Pulmonary artery endothelial cell (primary cell): ENCODE measurements at places on chromosomes 12 and 14. TPM values are rescaled to one million over a fixed set of nuclear protein-coding genes. Genes with fewer than 3 reads are reported as not detected.

Gene VCPKMT
- 3.7 and 5.4 TPM in 2 replicates for total RNA-seq

Gene ANO2
- total RNA-seq: 9.4 and 12.7 TPM in 2 replicates

Gene TEAD4
- 26.2 and 29.1 TPM in 2 replicates for total RNA-seq

Gene SERPINA4
- total RNA-seq: not detected in 2 replicates

Gene SPX
- 0.07 TPM in 1 of 2 replicates, not detected in the other for total RNA-seq

Gene GXYLT1
- 21.0 and 31.0 TPM in 2 replicates for total RNA-seq

Gene ARPC3
- total RNA-seq: 232 and 246 TPM in 2 replicates

Gene KRT79
- not detected in 2 replicates for total RNA-seq

Gene FAM181A
- not detected in 2 replicates for total RNA-seq

Gene INSM2
- not detected in 2 replicates for total RNA-seq

Gene KRT82
- not detected in 2 replicates for total RNA-seq

Gene KRT77
- not detected in 2 replicates for total RNA-seq

Gene AQP6
- total RNA-seq: 0.04 TPM in 1 of 2 replicates, not detected in the other

Gene KLRF1
- total RNA-seq: 0.07 and 0.11 TPM in 2 replicates

Gene RERGL
- not detected in 2 replicates for total RNA-seq

Gene TESPA1
- not detected in 2 replicates for total RNA-seq

Gene SLC6A12
- not detected in 2 replicates for total RNA-seq

Gene IL22
- not detected in 2 replicates for total RNA-seq

Gene RNU4-1
- under 0.01 TPM in 1 of 2 replicates, not detected in the other for total RNA-seq

Gene DAO
- total RNA-seq: not detected in 2 replicates

Gene ADCY4
- 36.3 and 41.8 TPM in 2 replicates for total RNA-seq

Gene CCDC198
- not detected in 2 replicates for total RNA-seq

Gene DACT1
- total RNA-seq: 0.35 and 0.40 TPM in 2 replicates

Gene C14orf180
- not detected in 2 replicates for total RNA-seq

Gene CPNE6
- total RNA-seq: not detected in 2 replicates

Gene GLIPR1L2
- total RNA-seq: 0.13 and 0.14 TPM in 2 replicates

Gene CLEC7A
- 0.07 TPM in 2 replicates for total RNA-seq

Gene RNFT2
- total RNA-seq: 2.6 and 2.7 TPM in 2 replicates

Gene KCNC2
- not detected in 2 replicates for total RNA-seq

Gene TPPP2
- total RNA-seq: not detected in 2 replicates

Gene LACRT
- total RNA-seq: not detected in 2 replicates

Gene GLIPR1
- 79.3 and 96.8 TPM in 2 replicates for total RNA-seq

Gene CD163L1
- 1.3 and 2.0 TPM in 2 replicates for total RNA-seq

Gene KIF26A
- 5.0 and 13.4 TPM in 2 replicates for total RNA-seq

Gene PGF
- total RNA-seq: 209 and 564 TPM in 2 replicates

Gene SPIC
- not detected in 2 replicates for total RNA-seq

Gene ARHGEF40
- total RNA-seq: 4.1 and 6.2 TPM in 2 replicates

Gene AMDHD1
- total RNA-seq: under 0.01 and 0.07 TPM in 2 replicates

Gene OVCH1
- total RNA-seq: 0.21 TPM in 1 of 2 replicates, not detected in the other

Gene AREL1
- 32.2 and 34.4 TPM in 2 replicates for total RNA-seq

Gene C3AR1
- total RNA-seq: 0.26 and 0.28 TPM in 2 replicates

Gene ANG
- total RNA-seq: 4.2 and 6.9 TPM in 2 replicates

Gene KLHDC1
- total RNA-seq: 1.2 and 2.0 TPM in 2 replicates

Gene PKP2
- total RNA-seq: 2.4 and 13.8 TPM in 2 replicates

Gene ITGA5
- 848 and 1,153 TPM in 2 replicates for total RNA-seq

Gene ESRRB
- not detected in 2 replicates for total RNA-seq

Gene DHRS2
- 0.07 and 0.21 TPM in 2 replicates for total RNA-seq

Gene PLA2G1B
- not detected in 2 replicates for total RNA-seq

Gene NUP37
- total RNA-seq: 40.4 and 54.8 TPM in 2 replicates

Gene PDE3A
- total RNA-seq: 48.4 and 51.1 TPM in 2 replicates

Gene BICD1
- 8.2 and 13.9 TPM in 2 replicates for total RNA-seq

Gene TAS2R7
- total RNA-seq: not detected in 2 replicates

Gene C12orf54
- total RNA-seq: not detected in 2 replicates

Gene IAPP
- not detected in 2 replicates for total RNA-seq

Gene ANAPC5
- total RNA-seq: 167 and 171 TPM in 2 replicates

Gene KRT74
- total RNA-seq: not detected in 2 replicates

Gene ABCD2
- under 0.01 TPM in 1 of 2 replicates, not detected in the other for total RNA-seq

Gene SLC38A4
- total RNA-seq: under 0.01 TPM in 1 of 2 replicates, not detected in the other
